ENCODE measurements at places on chromosomes 11 and 22. TPM values are rescaled to one million over a fixed set of nuclear protein-coding genes. Genes with fewer than 3 reads are reported as not detected.

- H3K36me3 ChIP-seq = no peaks in the 10 kb centered on the region
- DNase-seq = no peak
- H3K4me3 ChIP-seq = no peak overlapping the region
- no peaks in the 10 kb centered on the region for H3K4me1 ChIP-seq
- H3K27me3 ChIP-seq = no peaks in the 10 kb centered on the region
Measured at GRCh38 chr11:57874981-57875380, 113.4 kb downstream of the CTNND1 start.

DNA sequence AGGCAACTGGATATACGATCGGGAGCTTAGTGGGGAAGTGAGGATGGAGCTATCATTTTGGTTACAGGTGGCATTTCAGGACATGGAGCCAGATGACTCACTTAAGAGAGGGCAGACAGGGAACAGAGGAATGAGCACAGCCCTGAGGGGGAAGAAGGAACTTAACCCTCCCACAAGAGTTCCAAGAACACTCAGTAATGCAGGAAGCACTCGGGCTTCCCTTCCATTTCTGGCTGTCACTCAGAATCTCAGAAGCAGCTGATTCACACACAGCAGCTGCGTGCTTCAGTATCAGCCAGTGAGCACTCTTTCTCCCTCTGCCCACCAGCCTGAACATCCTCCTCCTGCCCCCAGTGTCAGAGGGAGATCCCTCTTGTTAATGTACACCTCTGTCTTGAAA is 34.8 kb downstream of the EFCAB6 start:
- no peaks in the 10 kb centered on the region for H3K36me3 ChIP-seq
- H3K27me3 ChIP-seq = no peaks in the 10 kb centered on the region
- H3K27ac ChIP-seq = no peak overlapping the region
- H3K4me3 ChIP-seq = no peak overlapping the region
- H3K4me1 ChIP-seq = no peaks in the 10 kb centered on the region

DNA sequence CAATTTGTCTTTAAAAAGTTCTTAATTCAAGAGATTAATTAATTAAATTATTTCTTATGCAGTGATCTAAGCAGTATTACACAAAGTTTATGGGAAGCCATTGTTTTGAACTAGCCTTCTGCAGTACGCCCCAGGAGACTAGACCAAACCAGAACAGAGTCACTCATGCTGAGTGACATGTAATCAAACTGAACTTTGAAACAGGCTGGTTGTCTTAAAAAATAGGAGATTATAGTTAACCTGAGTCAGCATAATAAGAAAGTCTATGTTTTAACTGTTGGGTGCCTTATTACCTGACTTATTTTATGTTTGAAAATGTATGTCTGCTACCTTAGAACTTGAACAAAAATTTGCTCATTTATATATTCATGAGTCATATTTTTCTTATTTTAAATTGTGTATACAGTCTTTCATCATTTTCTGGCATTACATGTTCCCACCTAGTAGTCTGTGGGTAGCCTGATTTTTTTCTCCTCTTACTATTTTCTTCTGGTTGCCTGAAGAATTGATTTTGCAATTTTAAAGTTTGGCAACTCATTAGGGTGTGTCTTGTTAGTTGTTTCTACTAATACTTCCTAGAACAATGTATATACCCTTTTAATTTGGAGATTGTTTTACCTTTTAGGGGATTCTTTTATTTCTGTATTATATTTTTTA is 161.4 kb downstream of the AASDHPPT start:
- no peak overlapping the region for H3K27ac ChIP-seq
- no peak overlapping the region for H3K4me3 ChIP-seq
- DNase-seq = no peak
- H3K36me3 ChIP-seq = no peaks in the 10 kb centered on the region
- no peaks in the 10 kb centered on the region for H3K27me3 ChIP-seq

- no peak overlapping the region for H3K27ac ChIP-seq
- no peaks in the 10 kb centered on the region for H3K36me3 ChIP-seq
- H3K4me1 ChIP-seq = no peaks in the 10 kb centered on the region
- H3K27me3 ChIP-seq = no peaks in the 10 kb centered on the region
- no peak for DNase-seq
Measured at GRCh38 chr11:382081-382629, 11.9 kb upstream of the PKP3 start.

- no peak overlapping the region for H3K4me3 ChIP-seq
- H3K4me1 ChIP-seq = peaks cover 3% of the 10 kb centered on the region
- no peaks in the 10 kb centered on the region for H3K27me3 ChIP-seq
- H3K36me3 ChIP-seq = peaks cover 10% of the 10 kb centered on the region
Measured at GRCh38 chr11:102237096-102237735, 80.1 kb upstream of the BIRC3 start.

The TIGD3 gene
- not detected for total RNA-seq
